ENCODE measurements at places on chromosomes 1 and 21.

- no peak overlapping the region for H3K27ac ChIP-seq
- no peaks in the 10 kb centered on the region for H3K36me3 ChIP-seq
- peaks cover 2% of the 10 kb centered on the region for H3K4me1 ChIP-seq
- peak overlapping the region; percentile 96 for H3K4me3 ChIP-seq
- DNase-seq = peak; percentile 67
These were observed 361 bp downstream of the DDAH1 start for GRCh38 chr1:85464497-85465098.

DNA sequence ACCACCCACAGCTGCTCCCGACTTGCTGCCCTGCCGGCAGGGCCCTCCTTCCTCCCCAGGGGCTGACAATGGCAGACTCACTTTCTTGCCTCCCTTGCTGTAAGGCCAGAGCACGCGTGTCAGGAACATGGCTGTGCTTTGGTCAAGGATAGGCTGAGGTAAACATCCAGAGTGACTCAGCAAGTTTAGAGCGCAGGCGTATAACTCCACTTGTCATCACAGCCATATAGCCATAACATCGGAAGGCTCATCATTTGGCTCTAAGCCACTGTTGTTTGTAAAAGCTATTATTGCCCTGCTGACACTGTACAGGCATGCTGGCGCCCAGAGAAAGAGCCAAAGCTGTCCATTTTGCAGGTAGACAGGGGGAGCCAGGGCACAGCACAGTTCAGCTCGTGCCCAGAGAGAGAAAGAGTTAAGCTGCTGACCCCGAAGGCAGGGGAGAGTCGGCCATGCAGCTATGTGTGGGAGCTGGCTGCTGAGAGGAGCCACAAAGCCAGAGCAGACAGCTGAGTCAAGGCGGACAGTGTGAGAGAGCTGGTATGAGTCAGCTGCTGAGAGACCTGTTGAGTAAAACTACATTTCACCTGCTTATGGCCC is 60.6 kb downstream of the GNG4 start:
- peak; percentile 12 for DNase-seq
- H3K27me3 ChIP-seq = no peaks in the 10 kb centered on the region
- H3K36me3 ChIP-seq = peaks cover 10% of the 10 kb centered on the region
- H3K4me3 ChIP-seq = no peak overlapping the region

DNA sequence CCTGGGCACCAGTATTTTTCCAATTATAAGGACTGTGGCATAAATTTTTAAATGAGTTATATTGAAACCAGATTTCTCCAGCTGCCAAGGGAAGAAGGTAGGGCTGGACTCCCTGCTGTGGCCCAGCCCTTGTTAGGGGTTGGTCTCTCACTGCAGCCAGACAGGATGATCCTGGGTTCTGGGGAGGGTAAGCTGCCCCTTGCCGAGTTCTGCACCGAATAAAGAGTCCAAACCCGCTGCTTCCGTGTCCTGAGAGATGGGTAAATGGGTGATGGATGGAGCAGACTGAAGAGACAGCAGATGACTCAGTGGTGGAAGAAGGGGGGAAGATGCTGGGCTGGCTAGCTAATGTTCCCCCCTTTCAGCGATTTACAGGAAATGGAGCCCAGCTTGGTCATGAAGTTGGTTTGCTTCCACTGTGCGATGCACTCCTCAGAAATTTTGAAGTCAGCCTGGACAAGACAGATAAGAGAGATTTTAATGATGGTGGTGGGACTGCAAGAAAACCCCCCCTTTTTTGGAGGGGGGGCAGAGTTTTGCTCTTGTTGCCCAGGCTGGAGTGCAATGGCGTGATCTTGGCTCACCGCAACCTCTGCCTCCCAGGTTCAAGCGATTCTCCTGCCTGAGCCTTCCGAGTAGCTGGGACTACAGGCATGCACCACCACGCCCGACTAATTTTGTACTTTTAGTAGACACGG is 41.4 kb downstream of the YARS1 start:
- H3K4me1 ChIP-seq = no peaks in the 10 kb centered on the region
- no peak overlapping the region for H3K4me3 ChIP-seq
- H3K36me3 ChIP-seq = peaks cover 84% of the 10 kb centered on the region
- no peaks in the 10 kb centered on the region for H3K27me3 ChIP-seq

GRCh38 chr1:91245435-91245834 is 159.2 kb downstream of the HFM1 start:
- H3K27ac ChIP-seq = no peak overlapping the region
- no peaks in the 10 kb centered on the region for H3K36me3 ChIP-seq
- no peaks in the 10 kb centered on the region for H3K4me1 ChIP-seq
- no peak overlapping the region for H3K4me3 ChIP-seq
- DNase-seq = no peak

GRCh38 chr1:162351246-162351842 is 25.3 kb downstream of the SPATA46 start:
- peaks cover 4% of the 10 kb centered on the region for H3K36me3 ChIP-seq
- DNase-seq = no peak
- H3K4me1 ChIP-seq = peaks cover 6% of the 10 kb centered on the region
- H3K27ac ChIP-seq = no peak overlapping the region
- H3K27me3 ChIP-seq = no peaks in the 10 kb centered on the region

Measured in neuronal stem cell (in vitro differentiated cells).